ENCODE measurements at places on chromosomes 11 and 22.

DNA sequence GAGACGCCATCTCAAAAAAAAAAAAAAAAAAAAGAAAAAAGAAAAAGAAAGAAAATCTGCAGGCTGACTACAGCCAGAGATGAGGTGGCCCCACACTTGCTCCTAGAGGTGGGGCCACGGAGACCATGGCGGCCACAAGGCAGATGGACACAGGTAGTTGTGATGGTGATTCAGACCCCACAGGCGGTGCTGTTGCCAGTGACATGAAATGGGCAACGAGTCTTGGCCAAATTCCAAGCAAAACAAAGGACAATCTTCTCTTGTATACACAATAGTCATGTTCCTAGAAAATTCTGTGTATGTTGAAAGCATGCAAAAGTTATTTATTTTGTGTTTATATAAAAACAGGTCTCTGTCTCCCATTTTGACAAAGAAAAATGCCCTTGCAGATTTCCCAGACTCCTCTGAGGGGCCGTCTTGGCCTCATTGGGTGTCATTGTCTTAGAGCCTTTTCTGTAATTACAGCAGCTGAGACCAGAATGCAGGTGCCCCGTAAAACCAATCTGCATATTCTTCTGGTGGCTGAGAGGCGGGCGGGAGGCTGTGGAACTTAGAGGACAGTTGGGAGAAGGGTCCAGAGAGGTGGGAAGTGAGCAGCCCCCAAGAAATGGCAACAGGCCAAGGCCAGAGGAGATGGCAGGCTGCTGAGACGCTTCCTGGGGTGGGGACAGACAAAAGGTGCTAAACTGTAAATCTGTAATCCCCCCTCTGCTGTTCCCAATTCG is 22.5 kb upstream of the DAGLA start:
- DNase-seq = peak; percentile 70

- DNase-seq = peak; percentile 61
Measured at GRCh38 chr22:21837248-21837979, 30.0 kb downstream of the MAPK1 start.

DNA sequence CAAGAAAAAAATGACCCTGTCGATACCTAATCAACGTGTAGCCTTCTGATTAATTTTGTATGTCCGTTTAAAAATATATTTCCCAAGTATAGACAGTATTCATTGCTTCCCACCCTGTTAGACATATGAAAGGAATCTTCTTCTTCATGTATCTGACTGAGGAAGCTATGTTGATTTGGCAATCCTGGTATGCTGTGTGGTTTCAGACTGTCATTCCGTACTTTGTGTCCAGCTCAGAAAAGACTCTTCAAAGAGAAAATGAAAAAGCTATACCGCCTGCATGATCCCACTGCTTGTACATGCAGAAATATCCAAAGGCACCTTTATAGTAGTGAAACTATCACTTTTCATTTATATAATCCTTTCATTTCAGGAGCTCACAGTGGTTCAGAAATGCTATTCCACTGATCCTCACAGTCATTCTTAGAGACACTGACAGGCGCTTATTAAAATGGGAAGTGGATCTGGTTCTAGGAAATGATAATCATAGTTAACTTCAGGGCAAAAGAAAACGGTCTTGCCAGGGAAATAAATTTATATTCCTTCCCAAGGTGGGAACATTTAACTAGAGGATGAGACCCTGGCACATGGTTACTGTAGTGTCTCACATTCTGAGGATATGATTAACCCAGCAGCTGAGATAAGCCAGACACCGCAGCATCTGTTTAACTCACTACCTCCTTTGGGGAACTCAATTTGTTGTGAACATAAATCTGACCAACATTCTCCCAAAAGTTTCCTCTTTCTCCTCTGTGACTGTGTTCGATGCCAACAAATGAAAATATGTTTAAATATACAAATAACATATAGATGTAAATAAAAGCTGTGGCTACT is 599.2 kb upstream of the LUZP2 start:
- DNase-seq = peak; percentile 56

DNA sequence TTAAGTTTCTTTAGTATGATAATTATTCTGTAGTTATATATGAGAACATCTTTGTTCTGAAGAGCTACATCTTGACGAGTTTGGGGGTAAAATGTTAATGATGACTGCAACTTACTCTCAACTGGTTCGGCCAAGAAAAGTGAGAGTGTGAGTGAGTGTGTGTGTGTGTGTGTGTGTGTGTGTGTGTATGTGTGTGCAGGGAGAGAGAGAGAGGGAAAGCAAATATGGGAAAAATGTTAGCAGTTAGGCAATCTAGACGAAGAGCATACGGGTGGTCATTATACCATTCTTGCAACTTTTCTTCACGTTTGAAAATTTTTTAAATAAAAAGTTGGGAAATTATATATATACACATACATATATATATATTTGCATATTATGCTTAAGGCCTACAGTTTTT is 18.3 kb upstream of the TMEM41B start:
- no peak for DNase-seq

- no peak for DNase-seq
Measured at GRCh38 chr22:47278655-47279054, 516.2 kb downstream of the TBC1D22A start.

- DNase-seq = peak; percentile 87
Measured at GRCh38 chr22:41512421-41513194, 31.7 kb downstream of the POLR3H start.
